ENCODE measurements at places on chromosomes 5 and 9.

DNA sequence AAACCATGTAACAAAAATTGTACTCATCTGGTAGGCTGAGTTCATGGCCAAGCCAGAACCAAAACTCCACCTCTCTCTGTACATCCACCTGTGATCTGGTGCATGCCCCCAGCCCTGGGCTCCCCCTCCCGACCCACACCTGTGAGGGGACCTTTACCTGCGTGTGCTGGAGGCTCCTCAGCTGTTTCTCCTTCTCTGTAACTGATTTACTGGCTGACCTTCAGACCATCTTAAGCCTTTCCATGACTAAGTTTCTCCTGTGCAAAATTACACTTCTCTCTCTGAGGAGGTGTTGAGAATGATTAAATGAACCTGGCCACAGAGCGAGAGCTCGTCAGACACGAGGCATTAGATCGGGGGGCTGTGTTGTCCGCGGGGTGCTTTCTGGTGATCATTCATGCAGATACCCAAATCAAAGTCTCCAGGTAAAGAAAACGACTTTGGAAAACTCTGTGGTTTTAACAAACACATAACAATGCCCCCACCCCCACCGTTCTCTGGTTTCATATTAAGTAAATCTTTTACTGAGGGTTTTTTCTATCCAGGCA is 136.4 kb downstream of the SEMA5A start:
- no peak for DNase-seq

DNA sequence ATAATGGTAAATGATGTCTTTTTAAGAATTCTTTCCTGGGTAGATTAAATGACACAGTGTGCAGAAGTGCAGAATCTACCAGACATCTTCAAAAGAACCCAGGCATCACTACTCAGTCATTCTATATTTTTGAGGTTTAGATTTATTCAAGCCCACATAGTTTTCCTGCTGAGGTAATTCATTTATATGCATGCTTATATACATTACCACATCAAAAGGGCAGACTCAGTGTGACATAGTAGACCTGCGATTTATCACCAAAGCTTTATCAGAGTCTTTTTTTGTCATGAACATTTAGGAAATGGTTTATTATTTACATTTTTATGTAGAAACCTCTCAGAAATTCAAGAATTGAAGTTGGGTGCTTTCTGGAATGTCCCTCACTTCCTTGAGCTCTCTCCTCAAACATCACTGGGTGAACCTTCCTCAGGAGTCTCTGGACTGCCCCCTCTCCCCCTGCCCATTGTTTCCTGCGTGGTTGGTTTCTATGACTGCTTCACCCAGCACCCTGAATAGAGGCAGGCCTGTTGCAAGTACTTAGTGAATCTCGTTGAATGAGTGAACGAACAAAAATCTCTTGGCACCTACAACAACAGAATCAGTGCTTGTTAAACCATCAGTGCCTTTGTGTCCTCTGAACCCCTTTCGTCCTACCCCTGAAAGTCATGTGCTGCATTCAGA is 42.5 kb downstream of the ADAMTS16 start:
- DNase-seq: no peak

DNA sequence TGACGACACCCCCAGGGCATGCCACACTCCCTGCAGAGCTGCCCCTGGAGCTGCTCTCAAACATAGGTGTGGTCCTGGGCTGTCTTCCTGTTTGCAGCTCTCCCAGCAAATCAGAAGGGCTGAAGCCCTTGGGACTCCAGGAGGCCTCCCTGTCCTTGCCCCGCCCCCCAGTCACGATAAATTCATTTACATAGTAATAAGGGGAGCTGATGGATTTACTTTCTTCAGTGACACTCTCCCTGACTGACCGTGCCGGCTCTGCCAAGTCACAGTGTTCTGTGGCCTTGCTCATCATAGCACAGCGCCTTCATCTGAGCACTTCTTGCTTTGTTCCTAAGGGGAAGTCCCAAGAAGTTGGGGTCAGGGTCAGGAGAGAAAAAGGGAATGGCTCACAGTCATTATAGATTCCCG is 121.4 kb downstream of the ENC1 start:
- no peak for DNase-seq

- DNase-seq: no peak
Observed at GRCh38 chr9:70883056-70883455, 238.4 kb downstream of the TRPM3 start.

DNA sequence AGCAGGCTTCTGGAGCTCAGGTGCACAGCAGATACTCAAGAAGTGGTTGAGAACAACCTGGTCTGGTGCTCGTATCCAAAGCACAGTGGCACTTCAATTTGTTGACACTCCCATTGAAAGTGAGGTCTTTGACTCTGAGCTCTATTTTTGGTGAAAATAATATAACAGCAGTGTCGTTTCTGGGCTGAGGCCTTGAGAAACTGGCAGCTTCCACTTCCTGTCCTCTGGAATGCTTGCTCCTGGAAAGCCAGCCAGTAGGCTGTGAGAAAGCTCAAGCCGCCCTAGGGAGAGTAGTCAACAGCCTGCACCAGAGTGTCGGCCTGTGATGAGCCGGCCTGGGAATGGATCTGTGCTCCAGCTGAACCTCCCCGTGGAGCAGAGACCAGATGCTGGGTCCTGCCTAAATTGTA is 6.8 kb upstream of the SUSD3 start:
- DNase-seq: no peak

DNA sequence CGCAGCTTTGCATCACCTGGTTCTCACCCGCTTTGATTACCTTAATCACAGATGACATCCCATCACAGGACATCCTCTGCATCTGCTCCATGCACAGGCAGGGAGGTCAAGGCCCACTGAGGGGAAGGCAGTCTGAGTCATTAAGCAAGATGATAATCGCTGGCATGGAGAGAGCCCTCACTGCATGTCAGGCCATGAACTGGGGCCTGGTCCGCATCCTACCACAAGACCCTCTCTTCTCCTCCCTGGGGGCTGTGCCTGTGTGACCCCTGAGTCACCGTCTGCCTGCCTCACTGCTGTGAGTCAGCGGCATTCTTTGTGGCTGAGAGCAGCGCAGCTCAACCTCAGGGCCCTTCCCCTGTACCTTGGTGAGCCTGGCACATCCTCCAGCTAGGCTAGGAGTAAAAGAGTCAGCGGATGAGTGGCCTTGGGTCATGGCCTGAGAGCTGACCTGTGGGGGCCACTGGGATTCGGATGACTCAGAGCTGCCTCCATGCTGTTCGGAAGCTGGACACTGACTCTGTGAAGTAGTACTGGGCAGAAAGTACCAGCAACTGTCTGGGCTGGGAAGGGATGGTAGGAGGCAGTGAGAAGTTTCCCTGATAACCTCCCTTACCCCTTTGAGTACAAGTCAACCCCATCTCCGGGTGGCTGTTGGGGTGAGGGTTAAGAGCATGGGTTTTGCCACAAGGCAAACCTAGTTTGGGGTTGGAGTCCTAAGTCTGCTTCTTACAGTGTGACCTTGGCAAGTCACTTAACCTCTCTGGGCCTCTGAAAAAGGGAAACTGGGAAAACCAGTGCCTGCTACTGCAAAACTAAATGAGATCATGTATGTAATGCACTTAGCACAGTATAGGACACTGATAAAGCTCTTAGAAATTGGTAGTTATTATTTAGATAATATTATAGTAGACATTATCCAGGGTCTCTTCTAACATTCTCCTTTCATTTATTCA is 14.6 kb upstream of the ARSI start:
- DNase-seq: no peak

GRCh38 chr9:127398715-127399400 is 1.9 kb downstream of the SLC2A8 start:
- DNase-seq: no peak

- DNase-seq: no peak
Observed at GRCh38 chr9:97563458-97564135, 62.1 kb downstream of the TMOD1 start.

DNA sequence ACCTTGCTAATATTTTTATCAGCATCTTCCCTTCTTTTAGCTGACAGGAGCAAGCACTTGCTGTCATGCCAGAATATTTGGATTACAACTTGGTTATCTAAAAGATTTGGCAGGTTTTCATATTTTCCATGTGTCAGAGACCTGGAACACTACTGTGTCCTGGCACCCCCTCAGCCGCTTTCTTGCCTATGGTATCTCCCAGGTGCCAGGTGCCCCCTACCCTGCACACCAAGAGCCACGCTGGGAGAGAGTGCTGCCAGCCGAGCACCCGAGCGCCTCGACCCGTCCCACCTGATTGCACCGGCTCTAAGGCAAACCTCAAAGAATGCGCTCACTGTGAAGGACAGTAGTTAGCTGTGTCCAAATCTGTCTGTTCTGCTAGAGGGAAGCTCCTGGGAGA is 84.8 kb downstream of the GTF3C4 start:
- DNase-seq: no peak

DNA sequence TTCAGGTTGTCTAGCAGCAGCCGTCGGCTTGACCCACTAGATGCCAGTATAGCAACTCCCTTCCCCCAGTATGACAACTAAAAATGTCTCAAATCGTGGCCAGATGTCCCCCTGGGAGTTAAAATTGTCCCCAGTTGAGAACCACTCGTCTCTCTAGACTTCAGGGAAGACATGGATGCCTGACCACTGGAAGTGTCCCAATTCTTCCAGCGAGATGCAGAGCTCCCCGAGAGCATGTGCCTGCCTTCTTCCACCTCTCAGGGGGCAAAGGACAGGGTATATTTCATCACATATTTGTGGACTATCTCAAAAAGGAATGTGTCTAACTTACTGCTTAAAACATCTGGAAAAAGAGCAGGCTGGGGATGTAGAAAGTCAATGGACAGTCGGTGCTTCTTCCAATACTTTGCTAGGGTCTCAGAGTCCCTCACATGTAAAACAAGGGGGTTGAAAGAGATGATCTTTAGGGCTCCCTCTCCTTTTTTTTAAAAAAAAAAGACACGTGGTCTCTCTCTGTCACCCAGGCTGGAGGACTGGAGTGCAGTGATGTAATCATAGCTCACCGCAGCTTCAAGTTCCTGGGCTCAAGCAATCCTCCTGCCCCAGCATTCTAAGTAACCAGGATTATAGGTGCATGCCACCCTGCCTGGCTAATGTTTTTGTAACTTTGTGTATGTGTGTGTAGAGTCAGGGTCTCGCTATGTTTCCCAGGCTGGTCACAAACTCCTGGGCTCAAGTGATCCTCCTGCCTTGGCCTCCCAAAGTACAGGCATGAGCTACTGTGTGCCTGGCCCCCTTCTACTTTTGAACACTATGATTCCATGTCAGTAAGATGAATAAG is 190.6 kb downstream of the DAB2IP start:
- DNase-seq: no peak

- DNase-seq: no peak
Observed at GRCh38 chr9:7117676-7118561, 360.1 kb downstream of the KDM4C start.

DNA sequence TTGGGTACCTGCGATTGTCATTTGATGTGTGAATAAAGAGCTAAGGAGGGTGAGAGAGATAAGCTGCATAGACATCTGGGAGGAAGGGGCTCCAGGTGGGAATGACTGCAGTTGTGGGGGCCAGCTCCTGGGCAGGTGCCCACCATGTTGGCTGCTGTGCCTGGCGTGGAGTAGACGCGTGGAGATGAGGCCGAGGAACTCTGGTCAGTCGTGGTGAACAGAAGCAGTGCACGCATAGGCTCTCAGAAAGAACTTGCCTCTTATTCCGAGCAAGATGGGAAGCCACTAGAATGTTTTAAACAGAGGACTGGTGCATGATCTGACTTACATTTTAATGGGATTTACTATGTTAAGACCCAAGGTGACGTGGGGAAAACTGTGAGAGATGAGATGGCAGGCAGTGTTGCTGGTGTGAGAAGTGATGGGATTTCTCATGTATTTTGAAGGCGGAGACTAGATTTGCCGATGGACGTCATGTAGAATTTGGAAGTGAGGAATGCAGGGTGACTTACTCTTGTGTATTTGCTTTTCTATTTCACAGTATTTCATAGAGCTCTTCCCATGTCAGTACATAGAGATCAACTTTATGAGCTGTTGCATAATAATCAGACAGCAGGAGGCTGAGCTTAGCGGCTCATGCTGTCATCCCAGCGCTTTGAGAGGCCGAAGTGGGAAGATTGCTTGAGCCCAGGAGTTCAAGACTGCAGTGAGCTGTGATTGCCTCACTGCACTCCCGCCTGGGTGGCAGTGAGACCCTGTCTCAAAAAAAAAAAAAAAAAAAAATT is 71.1 kb downstream of the EHMT1 start:
- DNase-seq: no peak

DNA sequence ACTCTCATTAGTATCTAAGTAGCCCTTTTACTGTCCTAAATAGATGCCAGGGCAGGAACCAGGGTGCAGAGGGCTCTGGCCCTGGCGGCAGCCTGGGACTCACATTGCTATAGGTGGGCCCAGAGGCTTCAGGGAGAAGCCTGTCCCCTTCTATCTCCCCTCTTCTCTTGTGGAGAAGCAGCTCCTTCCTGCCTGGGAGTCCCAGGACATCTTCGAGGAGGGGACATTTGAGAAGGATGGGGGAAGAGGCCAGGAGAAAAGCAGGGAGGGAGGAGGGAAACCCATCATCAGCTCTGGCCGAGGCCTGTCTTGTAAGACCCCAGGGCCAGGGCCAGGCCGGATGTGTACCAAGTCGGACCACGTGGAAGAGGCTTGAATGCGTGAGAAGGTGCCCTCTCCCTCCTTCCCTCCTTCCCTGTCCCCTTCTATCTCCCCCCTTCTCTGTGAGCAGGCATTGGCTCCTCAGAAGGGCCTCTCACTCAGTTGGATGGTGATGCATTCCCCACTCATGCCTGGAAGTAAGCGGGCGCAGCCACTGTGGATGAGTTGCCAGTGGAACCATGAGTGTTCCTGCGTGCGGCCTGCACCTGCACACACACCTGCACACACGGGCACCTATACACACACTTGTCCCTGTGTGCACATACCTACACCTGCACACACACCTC is 20.7 kb upstream of the LPCAT1 start:
- DNase-seq: no peak

GRCh38 chr5:177524539-177524900 is 7.8 kb upstream of the DDX41 start:
- no peak for DNase-seq

DNA sequence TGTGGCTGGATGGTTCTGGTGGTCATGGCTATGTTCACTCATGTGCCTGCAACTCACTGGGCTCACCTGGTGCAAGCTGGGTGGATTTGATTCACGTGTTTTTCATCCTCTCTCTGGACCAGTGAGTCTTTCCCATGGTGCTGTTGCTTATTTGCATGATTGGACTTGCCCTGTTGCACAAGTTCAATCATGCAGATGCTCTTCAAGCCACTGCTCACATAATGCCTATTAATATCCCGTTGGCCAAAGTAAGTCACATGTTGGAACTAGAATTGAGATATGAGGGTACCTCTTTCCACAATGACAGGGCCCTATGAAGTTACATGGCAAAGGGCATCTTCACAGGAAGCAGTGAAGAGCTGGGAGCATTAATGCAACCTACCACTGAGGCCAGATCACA is 26.5 kb upstream of the MROH2B start:
- DNase-seq: no peak

DNA sequence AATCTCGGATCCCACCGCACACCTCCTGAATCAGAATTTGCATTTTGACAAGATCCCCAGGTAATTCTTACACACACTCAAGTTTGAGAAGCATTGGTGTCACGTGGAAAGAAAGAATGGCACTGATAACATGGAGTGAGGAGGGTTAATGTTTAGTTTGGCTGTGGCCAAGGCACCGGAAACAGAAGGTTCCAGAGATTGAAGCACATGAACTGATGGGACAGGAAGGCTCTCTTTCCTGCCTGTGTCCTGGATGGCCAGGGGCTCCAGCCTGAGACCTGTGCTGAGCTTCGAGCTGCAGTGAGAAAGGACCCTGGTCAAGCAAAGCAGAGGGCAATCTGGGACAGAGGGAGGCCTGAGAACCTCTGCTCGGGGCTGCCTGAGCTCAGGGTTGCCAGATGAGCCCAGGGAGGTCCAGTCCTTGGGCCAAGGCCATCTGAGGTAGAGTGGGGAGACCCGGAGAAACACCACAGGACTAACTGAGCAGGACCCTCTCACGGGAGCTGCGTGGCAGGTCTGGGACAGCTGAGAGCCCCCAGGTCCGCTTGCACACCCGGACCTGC is 27.3 kb downstream of the AFAP1L1 start:
- DNase-seq: no peak
